Stimulated activated CD4-positive, alpha-beta T cell treated with anti-CD3 and anti-CD28 coated beads, Interleukin-2, amount 100 ng/mL, for 48 hours (primary cell): ENCODE measurements at places on chromosomes 12 and 14.

GRCh38 chr12:107906707-107907106 is 132.2 kb downstream of the ASCL4 start:
- no peak for DNase-seq

DNA sequence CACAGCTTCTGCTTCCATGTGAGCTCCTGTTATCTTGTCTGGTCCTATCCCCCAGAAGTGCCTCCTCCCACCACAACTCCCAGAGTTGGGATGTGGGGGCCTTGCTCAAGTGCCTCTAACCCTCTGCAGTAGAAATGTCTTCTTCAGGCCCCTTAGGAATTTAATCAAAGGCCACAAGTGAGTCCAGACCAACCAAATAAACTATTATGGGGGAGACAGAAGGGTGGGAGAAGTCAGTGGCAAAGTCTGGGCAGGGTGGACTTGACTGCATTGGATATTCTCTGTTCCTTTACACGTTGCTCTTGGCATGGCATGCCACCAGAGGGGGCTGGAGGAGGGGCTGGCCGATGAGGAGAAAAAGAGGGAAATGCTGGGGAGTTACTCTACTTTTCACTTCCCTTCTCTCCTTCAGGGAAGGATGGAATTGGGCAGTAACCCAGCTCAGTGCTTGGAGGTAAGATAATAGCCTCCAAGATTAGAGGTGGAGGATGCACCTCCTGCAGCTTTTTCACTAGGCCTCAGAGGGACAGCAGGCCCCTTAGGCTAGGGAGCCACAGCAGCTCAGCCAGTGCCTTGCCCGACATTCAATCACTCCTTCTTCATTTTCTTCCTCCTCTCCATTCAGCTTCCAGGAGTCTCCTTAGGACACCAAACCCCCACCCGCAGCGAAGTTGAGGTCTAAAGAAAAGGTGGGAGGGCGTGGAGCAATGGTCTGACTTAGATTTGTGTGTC is 1.2 kb upstream of the AP1G2 start:
- no peak for DNase-seq

- no peak for DNase-seq
These were observed 16.1 kb upstream of the RPLP0 start for GRCh38 chr12:120216742-120217605.

- no peak for DNase-seq
These were observed 169.3 kb downstream of the EMP1 start for GRCh38 chr12:13365748-13366366.

GRCh38 chr14:101564819-101565698 is 3.8 kb downstream of the DIO3 start:
- no peak for DNase-seq

GRCh38 chr12:95790917-95791849 is 619 bp upstream of the NTN4 start:
- DNase-seq = no peak

GRCh38 chr14:82403987-82404386 is 870.3 kb upstream of the SEL1L start:
- DNase-seq = no peak

GRCh38 chr12:94012590-94012989 is 135.8 kb upstream of the PLXNC1 start:
- no peak for DNase-seq

DNA sequence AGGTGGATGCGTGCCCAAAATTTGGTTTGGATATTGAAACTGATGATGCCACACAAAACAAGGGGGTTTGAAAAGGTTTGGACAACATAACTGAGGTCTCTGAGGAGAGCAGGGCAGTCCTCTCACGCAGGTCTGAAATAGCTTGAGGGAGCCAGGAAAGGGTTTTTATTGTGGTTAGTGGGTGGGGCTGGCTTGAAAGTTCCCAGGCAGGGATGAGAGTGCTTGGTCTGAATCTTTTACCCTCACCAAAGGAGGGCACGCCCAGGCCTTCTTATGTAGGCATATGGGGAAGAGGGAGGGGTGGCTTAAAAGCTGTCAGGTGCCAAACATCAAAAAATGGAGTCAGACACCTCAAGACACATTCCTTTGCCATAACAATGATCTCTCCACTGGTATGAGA is 493.1 kb upstream of the CCDC196 start:
- no peak for DNase-seq

- no peak for DNase-seq
These were observed 705.1 kb downstream of the MED13L start for GRCh38 chr12:115572440-115572839.

DNA sequence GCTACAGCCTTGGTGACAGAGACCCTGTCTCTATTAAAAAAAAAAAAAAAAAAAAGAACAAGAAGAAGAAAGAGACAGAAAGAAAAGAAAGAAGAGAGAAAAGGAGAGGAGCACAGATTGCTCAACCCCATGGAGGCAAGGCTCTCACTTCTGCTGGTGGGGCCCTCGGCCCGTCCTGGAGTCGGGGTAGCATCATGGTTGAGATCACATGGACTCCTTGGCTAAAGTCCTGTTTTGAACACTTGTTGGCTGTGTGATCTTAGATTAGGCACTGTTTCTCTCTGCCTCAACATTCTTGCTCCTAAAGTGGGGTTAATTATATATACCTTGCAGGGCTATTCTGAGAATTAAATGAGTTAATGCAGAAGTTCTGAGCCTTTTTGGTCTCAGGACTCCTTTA is 207.7 kb downstream of the CACNA1C start:
- DNase-seq = no peak

GRCh38 chr14:93712838-93713724 is 75.2 kb downstream of the PRIMA1 start:
- DNase-seq = no peak

DNA sequence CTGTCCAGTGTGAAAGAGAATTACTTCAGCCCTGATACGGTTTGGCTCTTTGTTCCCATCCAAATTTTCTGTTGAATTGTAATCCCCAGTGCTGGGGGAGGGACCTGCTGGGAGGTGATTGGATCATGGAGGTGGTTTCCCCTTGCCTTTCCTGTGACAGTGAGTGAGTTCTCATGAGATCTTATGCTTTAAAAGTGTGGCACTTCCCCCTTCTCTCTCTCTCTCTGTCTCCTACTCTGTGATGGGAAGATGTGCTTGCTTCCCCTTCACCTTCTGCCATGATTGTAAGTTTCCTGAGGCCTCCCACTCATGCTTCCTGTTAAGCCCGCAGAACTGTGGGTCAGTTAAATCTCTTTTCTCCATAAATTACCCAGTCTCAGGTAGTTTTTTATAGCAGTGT is 5.5 kb upstream of the SLC15A5 start:
- no peak for DNase-seq

GRCh38 chr12:107335802-107336570 is 242.6 kb upstream of the CRY1 start:
- no peak for DNase-seq

DNA sequence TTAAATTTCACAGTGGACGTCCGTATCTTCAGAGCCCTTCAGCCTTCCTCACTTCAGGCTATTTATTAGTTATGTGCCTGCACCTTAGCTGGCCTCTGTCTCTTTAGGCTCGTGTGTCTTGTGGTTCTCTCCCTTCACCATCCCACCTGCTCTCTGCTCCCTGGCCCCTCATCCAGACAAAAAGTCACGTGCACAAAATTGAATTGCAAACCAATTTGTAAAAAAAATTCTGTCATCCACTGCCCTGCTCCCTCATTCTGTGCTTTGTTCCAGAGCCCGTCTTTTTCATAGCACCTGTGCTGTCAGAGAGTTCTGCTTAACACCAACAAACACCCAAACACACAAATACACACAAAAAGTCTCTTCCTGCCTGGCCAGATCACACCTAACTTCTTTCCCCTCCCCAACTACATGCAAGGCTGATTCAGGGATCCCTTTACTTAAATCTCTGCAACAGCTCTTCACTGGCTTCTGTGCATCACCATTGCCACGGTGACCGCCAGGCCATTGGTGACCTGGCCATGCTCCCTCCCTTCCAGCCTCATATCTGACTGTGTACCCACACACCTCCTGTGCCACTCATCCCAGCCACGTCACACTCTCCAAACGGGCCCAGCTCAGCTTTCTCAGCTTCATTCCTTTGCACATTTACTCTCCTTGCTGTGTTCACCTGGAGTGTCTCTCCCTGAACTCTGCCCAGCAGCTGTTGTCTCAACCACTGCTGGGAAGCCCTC is 205.7 kb downstream of the TTC8 start:
- no peak for DNase-seq

GRCh38 chr14:51304941-51305340 is 64.9 kb downstream of the TMX1 start:
- DNase-seq = no peak

DNA sequence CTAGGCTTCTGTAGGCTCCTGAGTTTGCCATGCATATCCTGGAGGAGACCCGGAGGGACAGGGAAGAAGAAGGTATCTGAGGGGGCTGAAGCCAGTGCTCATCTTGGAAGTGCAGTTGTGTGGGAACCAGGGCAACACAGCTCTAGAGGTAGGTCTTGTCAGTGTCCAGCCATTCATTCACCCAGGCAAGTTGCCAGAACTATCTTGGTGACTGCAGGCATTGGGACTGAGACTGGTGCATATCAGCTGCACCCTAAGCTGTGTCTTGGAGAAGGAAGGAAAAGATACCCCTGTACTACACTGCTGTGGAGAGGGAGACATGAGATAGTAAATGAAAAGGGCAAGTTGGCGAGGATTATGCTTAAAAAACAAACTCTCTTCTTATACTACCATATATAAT is 4.9 kb upstream of the WIF1 start:
- no peak for DNase-seq

- DNase-seq = no peak
These were observed 2.1 kb upstream of the TEDC1 start for GRCh38 chr14:105488781-105489541.

DNA sequence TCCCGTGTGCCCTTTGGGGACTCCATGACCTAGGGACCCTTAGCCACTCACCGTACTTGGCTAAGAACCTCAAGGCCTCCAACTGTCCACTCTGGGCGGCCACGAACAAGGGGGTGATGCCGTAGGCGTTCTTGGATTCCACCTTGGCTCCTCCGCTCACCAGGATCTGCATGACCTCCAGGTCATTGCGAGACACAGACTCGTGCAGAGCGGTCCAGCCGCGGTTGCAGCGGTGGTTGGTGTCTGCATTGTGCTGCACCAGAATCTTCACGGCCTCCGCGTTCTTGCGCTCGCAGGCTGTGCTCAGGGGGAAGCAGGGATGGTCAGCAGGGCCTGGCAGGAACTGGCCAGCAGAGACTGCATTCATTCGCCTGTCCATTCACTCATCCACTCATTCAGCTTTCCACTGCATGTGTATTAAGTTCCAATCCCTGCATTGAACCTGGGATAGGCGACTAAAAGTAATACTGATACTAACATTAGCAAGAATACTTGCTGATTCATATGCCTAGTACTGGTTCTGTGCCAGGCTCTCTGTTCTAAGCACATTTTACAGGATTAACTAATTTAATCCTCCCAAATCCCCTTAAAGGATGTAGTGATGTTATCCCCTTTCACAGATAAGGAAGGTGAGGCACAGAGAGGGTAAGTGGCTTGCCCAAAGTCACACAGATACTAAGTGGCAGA is 23.9 kb downstream of the FAM181A start:
- DNase-seq = no peak

DNA sequence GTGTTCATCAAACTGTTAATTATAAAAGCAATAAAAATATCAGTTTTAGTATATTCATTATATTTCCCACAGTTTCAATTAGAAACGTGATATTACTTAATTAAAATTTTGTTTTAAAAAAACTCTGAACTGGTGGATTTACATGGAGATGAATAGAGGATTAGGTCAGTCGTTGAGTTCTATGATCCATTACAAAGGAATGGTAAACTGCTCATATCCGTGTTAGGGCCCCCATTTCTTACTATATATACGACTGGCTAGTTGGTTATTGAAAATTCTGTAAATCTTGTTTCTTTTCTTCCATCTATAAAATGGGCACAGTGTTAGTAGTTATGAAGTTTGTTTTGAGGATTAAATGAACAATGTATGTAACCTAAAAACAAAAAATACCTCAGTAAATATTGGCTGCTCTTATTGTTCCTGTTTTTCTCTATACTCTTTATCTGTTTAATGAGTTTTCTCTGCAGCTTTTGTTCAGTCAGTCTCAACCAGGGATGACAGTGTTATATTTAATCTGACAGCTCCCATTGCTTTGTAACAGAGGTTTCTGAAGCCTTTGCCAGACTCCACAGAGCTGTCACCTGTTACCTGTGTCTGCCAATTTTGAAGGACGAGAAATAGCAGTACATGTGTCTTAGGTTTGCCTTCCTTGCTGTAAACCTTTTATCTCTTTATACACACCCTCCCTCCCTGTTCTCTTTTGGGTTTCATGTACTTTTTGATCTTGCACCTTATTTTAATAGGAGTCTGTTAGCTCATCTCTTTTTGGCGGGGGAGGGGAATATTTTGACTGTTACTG is 41.5 kb downstream of the FRS2 start:
- DNase-seq = no peak

- DNase-seq = no peak
These were observed 424.0 kb upstream of the GARIN6 start for GRCh38 chr12:99223579-99223978.

GRCh38 chr12:48768736-48769135 is 20.2 kb downstream of the ADCY6 start:
- no peak for DNase-seq

GRCh38 chr14:91219517-91220389 is 24.8 kb downstream of the GPR68 start:
- no peak for DNase-seq

DNA sequence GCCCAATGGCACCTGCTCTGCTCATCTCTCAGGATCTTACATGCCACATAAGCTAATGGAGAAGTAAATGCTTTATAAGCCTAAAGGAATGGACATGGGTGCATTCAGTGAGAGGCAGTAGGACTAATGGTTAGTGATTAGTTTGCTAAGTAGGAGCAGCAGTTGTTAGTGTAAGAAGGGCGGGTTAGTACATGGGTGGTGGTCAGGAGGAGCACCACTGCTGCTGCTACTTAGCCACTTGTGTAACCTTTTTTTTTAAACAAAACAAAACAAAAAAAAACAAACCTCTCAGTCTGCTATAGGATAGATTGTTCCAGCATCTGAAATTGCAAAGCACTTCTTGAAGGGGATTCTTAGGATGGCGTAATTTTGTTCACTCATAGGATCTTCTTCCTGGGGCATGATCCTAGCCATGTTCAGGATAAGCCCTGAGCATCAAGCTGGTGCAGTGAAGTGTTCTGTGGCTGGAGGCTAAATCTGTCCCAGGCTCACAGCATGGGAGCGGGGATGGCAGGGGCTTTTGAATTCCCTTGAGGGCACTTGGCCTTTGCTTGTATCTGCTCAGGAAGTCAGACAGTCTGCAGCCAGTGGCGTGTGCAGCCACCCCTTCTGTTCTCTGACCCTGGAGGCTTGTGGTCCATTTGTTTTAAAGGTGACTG is 63.6 kb downstream of the CHST11 start:
- DNase-seq = no peak

GRCh38 chr14:25110106-25110505 is 60.2 kb upstream of the STXBP6 start:
- no peak for DNase-seq

- no peak for DNase-seq
These were observed 339.8 kb downstream of the TMEM121 start for GRCh38 chr14:105865904-105866840.
